ENCODE measurements at places on chromosomes 6 and 20. TPM values are rescaled to one million over a fixed set of nuclear protein-coding genes. Genes with fewer than 3 reads are reported as not detected.

GRCh38 chr6:85402071-85402470, 47.8 kb upstream of the NT5E start:
- no peak for DNase-seq

DNA sequence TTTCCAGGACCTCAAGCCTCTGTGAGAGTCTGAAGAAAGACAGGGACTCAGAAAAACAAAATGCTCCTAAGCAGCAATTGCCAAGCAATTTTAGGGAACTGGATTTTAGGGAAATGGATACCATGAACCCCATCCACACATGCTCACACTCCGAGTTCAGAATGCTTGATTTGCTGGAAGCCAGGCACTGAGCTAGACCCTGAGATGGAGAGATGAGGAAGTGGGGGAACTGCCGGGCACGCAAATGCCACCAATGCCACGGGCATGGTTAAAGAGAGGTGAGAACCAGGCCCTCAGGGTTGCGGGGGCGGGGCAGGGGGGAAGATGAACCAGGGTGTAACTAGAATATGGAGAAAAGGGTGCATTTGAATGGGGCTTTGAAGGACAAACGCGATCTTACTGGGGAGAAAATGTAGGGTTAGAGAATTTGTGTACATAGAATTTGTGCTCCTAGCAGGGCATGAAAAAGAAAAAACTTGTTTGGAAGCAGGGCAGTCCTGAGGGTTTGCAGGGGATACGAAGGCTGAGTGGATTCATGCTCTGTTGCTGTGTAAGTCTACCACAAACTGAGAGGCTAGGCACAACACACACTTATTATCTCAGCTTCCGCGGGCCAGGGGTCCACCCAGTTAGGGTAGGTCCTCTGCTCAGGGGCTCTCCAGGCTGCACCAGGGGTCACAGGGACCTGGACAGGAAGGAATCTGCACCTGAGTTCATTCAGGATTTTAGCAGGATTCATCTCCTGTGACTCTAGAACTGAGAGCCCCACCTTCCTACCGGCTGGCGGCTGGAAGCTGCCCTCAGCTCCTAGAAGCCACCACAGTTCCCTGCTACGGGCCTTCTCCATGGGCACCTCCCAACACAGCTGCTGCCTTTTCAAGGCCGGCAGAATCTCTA, 108.0 kb downstream of the SNX5 start:
- no peak for DNase-seq

- no peak for DNase-seq
Observed at GRCh38 chr20:14664101-14664500, 326.7 kb upstream of the FLRT3 start.

DNA sequence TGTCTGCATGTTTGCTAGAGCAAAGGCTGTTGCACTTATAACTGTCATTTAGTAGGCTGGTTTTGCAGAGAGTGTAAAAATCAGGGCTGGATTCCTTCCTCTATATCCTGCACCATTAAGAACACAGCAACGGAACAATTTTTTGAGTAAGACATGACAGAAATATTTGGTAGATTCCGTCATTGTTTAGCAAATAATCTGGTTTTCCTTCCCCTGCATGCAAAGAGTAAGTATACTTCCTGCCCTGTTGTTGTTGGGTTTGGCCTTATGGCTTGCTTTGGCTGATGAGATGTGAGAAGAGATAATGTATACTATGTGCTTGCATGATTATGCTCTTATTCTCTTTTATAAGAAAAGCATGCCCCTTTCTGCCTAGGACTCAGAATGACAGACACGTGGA, 23.8 kb downstream of the MANEA start:
- DNase-seq: no peak

DNA sequence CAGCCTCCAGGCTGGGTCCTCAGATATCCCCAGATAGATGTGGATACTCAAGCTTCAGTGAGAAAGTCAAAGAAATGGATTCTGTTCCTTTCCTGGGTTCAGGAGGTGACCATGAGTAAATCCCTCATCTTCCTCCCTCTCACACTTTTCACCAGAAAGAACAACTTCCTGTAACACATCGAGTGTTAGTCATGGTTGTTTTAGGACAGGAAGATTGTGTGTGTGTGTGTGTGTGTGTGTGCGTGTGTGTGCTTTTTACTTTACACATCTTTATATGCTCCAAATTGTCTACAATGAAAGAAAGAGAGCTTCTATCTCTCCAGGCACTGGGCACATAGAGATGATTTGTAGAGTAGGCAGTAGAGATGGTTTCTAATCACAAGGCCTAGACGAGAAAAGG, 139.9 kb downstream of the TBXT start:
- no peak for DNase-seq

- no peak for DNase-seq
Observed at GRCh38 chr20:37379967-37380828, 34.3 kb downstream of the SRC start.

DNA sequence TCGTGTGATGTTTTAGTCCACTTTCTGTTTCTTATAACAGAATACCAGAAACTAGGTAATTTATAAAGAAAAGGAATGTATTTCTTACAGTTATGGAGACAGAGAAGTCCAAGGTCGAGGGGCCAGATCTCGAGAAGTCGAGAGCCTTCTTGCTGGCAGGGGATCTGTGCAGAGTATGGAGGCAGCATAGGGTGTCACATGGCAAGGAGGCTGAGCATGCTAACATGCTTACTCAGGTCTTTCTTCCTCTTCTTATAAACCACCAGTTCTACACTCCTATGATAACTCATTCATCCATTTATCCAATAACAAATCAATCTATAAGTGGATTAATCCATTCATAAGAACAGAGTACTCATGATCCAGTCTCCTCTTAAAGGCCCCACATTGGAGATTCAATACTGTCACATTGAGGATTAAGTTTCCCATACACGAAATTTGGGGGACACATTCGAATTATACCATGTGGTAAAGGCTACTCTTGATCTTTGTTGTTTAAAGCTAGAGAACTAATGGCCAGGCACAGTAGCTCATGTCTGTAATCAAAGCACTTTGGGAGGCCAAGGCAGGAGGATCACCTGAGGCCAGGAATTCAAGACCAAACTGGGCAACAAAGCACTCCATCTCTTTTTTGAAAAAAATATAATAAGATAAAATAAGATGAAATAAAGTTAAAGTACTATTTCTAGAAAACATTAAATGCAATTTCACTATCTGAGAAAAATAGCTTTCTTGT, 2.1 kb downstream of the GOPC start:
- DNase-seq: no peak

GRCh38 chr6:163940705-163941623, 526.4 kb downstream of the QKI start:
- DNase-seq: no peak

GRCh38 chr6:27829453-27830211, 82.6 kb downstream of the OR2B2 start:
- no peak for DNase-seq

- DNase-seq: no peak
Observed at GRCh38 chr6:107801173-107801886, 22.8 kb downstream of the SCML4 start.

DNA sequence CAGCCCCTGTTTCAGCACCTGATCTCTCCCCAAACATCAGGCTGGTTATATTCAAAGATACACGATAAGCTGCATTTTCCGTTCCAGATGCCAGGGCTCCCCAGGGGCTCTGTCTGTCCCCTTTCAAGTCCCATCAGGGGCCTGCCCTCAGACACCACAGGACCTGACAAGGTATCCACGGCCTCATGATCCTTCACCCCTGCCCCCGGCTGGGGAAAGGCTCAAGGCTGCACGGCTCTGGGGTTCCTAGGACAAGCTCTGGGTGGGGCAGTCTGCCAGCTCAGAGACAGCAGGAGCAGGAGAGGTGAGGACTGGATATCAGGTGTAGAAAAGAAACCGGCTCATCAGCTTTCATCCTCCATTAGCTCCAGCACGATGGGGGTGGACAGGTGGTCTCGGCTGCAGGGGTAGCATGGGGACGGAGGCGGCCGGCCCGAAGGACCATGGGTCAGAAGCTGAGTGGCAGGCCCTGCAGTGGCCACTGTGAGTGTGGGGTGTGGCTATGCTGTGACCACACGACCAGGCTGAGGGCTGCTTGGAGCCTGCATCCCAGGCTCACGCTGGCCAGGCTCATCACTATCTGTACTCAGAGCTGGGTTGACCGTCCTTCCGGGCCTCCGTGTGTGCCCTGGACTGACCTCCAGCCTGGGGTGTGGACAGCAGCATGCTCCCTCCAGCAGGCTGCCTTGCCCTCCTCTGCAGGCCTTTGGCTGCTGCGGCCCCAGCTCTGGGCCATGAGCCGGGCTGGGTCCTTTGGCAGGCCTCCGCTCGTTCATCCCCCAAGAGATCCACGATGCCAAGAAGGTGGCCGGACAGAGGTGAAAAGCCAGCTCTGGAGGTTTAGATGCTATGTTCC, 386.2 kb downstream of the THBS2 start:
- no peak for DNase-seq

DNA sequence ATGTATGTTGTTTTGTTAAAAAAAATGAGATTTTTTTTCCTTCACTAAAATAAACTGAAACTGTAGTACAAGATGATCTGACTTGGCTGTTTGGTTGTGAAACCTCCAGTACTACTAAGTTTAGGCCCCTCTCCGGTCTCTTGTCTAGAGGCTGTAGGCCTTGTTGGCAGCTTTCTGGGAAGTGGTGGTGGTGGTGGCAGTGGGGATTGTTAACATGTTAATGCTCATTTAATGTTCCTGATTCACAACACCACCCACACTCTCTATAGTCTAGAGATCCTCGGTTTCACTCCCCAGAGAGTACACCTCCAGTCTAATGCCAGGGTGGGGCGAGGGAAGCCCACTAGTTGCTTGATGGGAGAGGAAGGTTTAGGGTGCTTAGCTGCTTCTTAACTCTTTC, 24.1 kb downstream of the STK4 start:
- no peak for DNase-seq

GRCh38 chr6:105831311-105832097, 254.6 kb upstream of the PRDM1 start:
- no peak for DNase-seq

GRCh38 chr6:33156561-33156960, 35.7 kb downstream of the COL11A2 start:
- DNase-seq: no peak

DNA sequence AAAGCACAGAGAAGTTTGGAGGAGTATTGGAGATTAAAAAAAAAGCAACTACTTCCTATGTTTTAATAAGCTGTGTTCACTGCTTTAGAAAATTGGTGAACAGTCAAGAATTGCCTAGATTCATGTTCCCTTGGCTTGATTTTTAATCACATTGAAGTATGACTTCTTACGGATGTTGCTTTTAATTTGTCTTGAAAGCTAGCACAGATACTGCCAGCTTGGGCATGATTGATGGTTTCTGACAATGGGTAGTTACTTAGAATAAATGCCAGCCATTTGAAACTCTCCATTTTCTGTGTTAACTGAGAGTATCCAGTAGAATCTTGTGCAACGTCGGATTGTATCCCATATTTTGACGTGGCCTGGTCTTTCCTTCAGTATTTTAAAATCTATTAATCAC, 178.0 kb downstream of the DTNBP1 start:
- no peak for DNase-seq

DNA sequence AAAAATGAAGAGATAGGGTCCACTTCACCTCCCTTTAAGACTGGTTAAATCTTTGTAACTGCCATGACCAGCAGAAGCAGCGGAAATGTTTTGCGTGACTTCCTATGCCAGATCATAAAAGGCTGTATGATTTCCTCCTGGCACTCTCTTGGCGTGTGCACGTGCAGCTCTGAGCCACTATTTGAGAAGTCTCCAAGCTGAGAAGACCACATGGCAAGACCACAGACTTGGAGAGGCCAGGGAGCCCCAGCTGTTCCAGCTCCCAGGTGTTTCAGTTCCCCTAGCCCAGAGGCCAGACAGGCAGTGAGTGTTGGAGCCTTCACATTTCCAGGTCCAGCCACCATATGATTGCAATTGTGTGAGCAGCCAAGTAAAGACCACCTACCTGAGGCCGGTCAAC, 259.3 kb upstream of the RIN2 start:
- DNase-seq: no peak

The MOCS1 gene
- 0.77 TPM for total RNA-seq

The REM1 gene
- total RNA-seq: not detected

The PAK5 gene
- total RNA-seq: not detected

The ID4 gene
- not detected for total RNA-seq

The RAET1G gene
- total RNA-seq: not detected

The GPR6 gene
- total RNA-seq: not detected

The BANF2 gene
- total RNA-seq: not detected

The CDH26 gene
- total RNA-seq: 0.63 TPM

The VSX1 gene
- not detected for total RNA-seq

Data from CD8-positive, alpha-beta memory T cell (primary cell).